ENCODE measurements at places on chromosomes 4 and X. TPM values are rescaled to one million over a fixed set of nuclear protein-coding genes. Genes with fewer than 3 reads are reported as not detected.

The PPEF2 gene
- 0.25 TPM for polyA plus RNA-seq

GRCh38 chr4:75702919-75703411, 21.4 kb upstream of the USO1 start:
- DNase-seq: no peak

- no peak for DNase-seq
These were observed 25.6 kb downstream of the KDM6A start for GRCh38 chrX:44898411-44899221.

The PASD1 gene
- 0.16 TPM for polyA plus RNA-seq

The SCARB2 gene
- polyA plus RNA-seq: 240 TPM

GRCh38 chrX:51802917-51803688, 59.9 kb downstream of the GSPT2 start:
- DNase-seq: peak; percentile 39

The TRIM61 gene
- 5.2 TPM for polyA plus RNA-seq

DNA sequence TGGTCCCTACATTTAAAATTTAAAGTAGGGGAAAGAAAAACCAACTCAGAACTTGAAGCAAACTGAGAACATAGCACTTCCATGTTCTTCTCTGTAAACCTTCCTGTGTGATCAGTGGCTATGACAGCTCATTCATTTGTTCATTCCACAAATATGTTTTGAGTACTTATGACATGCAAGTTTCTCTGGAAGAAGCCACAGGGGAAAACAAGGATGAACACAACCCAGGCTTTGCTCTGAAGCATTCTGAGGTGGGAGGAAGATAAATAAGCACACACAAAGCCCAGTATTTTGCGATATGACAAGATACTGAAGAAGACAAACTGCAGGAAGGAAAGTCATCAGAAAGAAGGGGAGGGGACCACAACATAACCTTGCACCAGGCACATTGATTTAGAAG, 96.4 kb downstream of the CHIC2 start:
- no peak for DNase-seq

DNA sequence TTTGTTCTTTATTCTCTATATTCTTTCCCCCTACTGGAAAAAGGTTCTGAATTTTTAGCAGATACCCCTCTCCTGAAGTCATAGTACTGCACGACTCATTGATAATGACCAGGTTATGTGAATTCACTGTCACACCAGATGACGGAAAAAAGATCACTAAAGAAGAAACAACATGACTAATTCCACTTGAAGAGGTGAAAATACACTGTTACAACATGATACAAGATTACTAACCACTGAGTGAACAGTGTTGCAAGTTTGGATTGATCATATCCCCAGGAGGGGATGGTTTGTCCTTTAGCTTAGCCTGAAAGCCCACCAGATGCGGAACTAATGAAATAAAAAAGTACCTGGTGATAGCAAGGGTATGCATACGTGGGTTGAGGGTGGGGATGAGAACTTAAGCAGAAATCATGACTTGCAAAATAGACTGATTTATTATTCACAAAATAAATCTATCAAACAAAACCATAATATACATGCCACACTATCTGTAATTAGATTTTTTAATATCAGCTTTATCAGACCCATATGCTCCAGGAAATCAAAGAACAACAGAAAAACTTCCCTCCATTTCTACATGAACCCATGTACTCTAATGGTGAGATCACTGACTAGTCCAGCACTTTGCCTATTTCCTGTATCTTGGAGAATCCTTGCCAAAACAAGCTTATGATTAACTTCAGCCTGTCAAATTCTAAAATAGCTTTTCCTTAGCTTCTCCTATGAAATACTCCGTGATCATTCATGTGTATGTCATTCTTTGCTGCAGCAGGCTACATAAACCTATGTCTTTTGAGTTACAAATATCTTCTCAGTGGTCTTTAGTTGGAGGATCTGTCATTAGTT, 257.4 kb upstream of the AGA start:
- no peak for DNase-seq

- DNase-seq: no peak
These were observed at the start of gene SPATA18 for GRCh38 chr4:52051213-52051614. SPATA18 (plus strand) TSS chr4:52051304; CDS start chr4:52051705, 401 bp downstream.

- no peak for DNase-seq
These were observed 323.3 kb downstream of the STK32B start for GRCh38 chr4:5374592-5374991.

GRCh38 chr4:96162636-96163035, 322.7 kb downstream of the PDHA2 start:
- DNase-seq: no peak

GRCh38 chr4:77697860-77698590, 92.4 kb downstream of the CXCL13 start:
- DNase-seq: peak; percentile 56

The KDR gene
- 97.8 TPM for polyA plus RNA-seq

The DBET gene
- polyA plus RNA-seq: not detected

- no peak for DNase-seq
These were observed 524 bp upstream of the EXOSC9 start for GRCh38 chr4:121800638-121800960.

The TTC29 gene
- polyA plus RNA-seq: 0.89 TPM

- no peak for DNase-seq
These were observed 5.8 kb downstream of the DGAT2L6 start for GRCh38 chrX:70183091-70183490.

GRCh38 chrX:150240643-150240970, 122.5 kb upstream of the MAMLD1 start:
- DNase-seq: no peak

The GPC3 gene
- 487 TPM for polyA plus RNA-seq

GRCh38 chr4:176137631-176138030, 57.8 kb downstream of the SPATA4 start:
- DNase-seq: no peak

- DNase-seq: no peak
These were observed 2313.8 kb downstream of the ARAP2 start for GRCh38 chr4:33930497-33930896.

GRCh38 chr4:110671679-110672078, 48.8 kb upstream of the PITX2 start:
- no peak for DNase-seq

- no peak for DNase-seq
These were observed 14.3 kb downstream of the RRAGB start for GRCh38 chrX:55731826-55732225.

The WDR17 gene
- 6.7 TPM for polyA plus RNA-seq

DNA sequence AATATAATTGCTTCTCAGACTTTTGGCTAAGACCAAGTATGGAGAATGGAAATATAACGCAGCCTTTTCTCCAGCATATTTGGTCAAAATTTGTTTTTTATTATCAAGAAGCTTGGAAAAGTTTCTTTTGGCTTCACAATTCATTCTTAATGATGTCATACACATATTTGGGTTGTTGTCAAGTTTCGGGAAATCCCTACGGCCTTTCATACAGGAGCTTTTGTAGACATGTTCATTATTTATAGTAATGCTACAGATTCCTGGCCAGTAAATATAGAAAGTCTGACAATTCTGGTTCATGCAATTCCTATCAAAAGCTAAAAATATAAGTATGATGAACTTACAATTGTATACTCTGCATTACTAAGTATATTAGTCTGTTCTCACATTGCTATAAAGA, 112.9 kb downstream of the IRF2 start:
- no peak for DNase-seq

GRCh38 chr4:21347142-21347541, 601.4 kb downstream of the KCNIP4 start:
- no peak for DNase-seq

The TCEAL1 gene
- 40.5 TPM for polyA plus RNA-seq

The EPGN gene
- polyA plus RNA-seq: 0.54 TPM

DNA sequence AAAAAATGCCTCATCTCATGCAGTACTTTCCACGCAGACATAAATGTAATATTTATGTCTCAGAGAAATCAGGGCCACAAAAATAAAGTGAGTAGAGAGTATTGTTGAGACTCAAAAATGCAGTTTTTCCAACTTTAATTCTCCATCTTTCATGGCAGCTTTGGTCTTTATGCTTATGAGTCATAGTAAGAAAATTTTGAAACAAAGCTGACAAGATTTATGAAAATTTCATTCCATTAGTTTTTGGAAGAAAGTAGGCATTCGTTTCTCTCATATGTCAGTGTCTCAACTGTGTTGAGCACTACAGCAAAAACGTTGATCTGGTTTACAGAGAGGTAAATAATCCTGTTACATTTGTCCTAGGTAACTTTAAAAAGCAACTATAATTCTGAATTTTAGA, 656.8 kb downstream of the IQCM start:
- DNase-seq: no peak

DNA sequence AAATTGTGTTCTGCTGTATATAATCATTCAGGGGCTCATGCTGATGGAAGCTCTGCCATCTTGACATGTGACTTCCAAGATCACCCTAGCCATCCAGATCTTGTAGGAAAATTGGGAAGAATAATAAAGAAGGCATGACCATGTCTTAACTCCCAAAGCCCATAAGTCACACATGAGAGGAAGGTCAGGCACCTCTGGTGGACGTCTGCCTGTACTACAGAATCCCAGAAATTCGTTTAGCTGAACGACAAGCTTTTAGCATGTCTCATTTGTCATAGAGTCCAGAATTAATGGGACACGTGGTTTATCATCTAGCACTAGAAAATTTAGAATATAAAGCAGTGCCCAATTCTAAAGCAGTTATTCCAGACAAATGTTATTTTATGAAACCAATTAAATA, 212.7 kb downstream of the CENPC start:
- no peak for DNase-seq

The GAGE1 gene
- not detected for polyA plus RNA-seq

GRCh38 chrX:2614911-2615310, 76.2 kb upstream of the CD99 start:
- DNase-seq: no peak

DNA sequence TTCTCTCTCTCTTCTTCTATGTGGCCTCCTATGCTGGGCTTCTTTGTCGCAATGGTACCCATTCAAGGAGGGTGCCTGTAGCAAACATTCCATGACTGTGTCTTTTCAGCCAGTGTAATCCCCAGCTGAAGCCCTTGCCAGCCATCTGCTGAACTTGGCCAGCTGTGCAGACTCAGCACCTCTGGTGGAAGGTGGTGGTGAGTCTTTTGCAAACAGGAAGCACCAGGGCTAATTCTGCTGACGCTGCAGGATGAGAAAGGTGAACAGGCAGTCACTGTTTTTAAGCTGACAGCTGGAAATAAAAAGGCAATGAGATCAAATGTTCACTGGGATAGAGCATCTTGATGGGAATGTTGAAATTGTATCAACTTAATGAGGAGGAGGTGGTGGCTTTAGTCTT, 298.7 kb upstream of the CLNK start:
- DNase-seq: no peak

DNA sequence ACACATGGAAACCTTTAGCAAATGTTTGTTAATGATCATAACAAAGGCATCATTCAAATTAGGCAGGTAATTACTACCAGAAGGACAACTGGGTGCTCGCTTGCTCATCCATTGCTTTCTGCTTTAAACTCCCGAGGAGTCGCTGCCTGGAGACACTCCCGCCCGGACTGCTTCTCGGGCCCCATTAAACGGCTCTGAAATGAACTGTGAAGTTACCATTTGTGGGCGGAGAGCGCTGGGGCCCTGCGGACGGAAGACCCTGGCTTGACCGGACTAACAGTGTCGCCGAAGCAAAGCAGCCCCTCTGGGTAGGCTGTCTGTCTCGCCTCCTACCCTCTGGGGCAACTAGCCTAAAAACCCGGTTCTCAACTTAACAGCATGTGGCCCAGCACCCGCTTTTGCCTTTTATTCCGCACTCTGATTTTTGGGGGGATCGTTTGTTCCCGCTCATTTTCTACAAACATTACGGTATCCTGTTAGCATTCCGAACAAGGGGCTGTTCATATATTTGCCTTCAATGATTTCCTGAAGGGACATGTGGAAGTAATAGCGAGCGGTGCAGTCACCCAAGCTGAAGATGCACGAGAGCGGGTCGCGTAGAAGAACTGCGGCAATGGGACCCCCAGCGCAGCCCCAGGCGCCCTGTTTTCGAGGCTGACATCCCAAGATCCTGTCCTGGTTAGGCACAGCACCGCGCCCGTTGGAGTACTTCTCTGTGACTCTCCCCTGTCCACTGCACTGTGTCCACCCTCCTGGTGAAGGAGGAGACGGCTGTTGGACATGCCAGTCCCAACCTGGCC, 1.6 kb upstream of the PDGFRA start:
- peak; percentile 82 for DNase-seq

DNA sequence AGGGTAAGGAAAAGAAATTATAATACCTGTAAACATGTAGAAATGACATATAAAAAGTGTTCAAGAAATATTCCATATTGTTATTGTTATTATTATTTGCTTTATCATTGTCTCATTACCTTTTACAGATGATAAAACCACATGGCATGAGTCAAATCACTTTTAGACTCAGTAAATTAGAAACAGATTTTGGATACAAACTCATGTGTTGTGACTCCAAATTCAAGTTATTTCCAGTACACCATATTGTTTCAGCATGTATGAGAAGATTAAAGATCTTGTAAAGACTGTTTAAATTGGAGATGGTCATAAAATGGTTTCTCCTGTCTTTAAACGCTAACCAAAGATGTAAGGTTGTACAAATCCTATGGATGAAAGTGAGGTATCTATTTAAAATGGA, 18.1 kb downstream of the PPP1R2C start:
- no peak for DNase-seq

- DNase-seq: no peak
These were observed 286.3 kb downstream of the ANK2 start for GRCh38 chr4:113335746-113336145.

DNA sequence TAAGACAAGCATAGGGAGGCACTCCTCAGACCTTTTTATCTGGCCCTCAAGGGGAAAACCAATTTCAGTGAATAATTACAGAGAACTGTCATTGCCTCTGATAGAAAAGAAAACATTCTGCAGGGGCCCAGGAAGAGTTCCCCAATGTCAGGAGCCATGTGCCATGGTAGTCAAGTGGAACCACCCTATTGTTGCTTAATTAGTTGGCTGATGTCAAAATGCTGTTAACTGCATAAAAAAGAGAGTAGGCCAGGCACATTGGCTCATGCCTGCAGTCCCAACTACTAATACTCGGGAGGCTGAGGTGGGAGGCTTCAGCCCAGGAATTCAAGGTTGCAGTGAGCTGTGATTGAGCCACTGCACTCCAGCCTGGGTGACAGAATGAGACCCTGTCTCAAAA, 28.6 kb upstream of the OGT start:
- no peak for DNase-seq

DNA sequence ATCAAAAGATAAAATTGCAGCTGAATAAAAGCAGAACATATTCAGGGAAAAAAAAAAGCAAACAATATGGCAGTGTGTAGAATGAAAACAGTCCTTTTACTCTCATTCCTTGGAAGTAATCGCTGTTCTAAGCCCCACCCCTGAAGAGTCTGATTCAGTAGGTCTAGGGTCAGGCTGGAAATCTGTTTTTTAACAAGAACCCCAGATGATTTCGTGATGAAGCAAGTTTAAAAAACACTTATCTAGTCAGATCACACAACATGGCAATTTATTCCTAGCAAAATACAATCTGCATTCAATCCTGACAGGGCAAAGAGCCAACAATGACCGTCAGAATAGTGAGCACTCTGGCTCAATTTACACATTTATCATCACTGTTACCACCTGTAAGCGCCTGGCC, 16.1 kb downstream of the FAM120C start:
- DNase-seq: no peak
